ENCODE measurements at places on chromosomes 12 and 14.

GRCh38 chr12:92442782-92443181 lies 260.0 kb upstream of the PLEKHG7 start:
- DNase-seq, result no peak

DNA sequence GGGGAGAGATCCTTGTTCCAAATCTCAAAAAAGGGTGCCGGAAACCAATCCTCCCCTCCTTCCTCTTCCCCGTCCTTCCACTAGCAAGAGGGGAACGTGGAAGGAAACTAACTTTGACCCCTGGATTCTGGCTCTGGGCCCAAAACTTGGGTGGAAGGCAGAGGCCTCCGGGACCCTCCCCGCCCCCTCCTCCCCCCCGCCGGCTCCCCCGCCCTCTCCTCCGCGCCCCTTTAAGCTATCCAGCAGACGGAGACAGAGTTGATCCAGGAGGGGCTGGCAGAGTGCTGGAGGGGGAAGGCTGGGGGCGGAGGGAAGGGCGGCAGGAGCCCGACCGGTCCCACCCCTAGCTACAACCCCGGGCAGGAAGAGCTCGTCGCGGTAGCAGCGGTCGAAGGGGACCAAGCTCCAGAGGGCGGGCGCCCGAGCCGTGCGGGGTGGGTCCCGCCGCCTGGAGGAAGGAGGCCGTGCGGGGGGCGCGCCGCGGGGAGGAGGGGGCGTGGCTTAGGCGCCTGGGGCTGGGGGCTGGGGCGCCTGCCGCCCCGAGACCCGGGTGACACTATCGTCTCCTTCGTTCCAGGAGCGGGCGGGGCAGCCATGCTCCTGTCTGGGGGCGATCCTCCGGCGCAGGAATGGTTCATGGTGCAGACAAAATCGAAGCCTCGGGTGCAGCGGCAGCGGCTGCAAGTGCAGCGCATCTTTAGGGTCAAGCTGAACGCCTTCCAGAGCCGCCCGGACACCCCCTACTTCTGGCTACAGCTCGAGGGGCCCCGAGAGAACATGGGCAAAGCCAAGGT lies at the start of gene NYNRIN:
Gene NYNRIN (plus strand): TSS at position 351 of the 794 bp plus-strand sequence. CDS start 244 bp downstream, at position 595.
- DNase-seq, result peak; percentile 30

DNA sequence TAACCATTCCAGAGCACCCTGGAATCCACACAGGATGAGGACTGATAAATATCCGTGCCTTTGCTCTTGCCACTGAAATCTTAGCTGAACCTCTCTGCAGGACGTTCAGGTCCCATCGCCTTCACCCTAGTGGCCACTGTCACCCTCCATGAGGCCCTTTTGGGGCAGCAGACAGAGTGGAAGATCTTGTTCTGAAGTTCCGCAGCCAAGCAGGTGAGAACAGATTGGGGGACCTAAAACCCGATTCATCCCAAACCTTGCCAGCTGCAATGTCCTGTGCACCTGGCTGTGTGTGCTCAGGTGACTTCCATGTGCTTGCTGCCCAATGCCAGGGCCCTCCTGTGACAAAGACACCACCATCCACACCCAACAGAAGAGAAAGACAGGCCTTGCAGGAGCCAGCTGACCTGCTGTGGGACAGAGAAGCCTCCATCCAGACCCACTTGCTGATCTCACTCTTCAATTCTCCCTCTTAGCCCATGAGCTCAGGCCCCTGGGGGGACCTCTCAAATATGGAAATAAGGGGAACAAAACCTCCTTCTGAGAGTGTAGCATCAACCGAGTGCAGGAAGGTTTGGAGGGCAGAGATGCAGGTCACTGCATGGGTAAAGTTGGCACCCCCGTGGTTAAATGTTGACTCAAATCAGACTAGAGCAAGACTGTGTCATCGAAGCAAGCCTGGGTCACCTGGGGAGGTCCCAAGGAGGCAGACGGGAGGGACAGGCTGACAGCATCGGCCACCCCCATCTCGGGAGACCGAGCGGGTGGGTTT lies 308.7 kb upstream of the DIO3 start:
- DNase-seq, result no peak

DNA sequence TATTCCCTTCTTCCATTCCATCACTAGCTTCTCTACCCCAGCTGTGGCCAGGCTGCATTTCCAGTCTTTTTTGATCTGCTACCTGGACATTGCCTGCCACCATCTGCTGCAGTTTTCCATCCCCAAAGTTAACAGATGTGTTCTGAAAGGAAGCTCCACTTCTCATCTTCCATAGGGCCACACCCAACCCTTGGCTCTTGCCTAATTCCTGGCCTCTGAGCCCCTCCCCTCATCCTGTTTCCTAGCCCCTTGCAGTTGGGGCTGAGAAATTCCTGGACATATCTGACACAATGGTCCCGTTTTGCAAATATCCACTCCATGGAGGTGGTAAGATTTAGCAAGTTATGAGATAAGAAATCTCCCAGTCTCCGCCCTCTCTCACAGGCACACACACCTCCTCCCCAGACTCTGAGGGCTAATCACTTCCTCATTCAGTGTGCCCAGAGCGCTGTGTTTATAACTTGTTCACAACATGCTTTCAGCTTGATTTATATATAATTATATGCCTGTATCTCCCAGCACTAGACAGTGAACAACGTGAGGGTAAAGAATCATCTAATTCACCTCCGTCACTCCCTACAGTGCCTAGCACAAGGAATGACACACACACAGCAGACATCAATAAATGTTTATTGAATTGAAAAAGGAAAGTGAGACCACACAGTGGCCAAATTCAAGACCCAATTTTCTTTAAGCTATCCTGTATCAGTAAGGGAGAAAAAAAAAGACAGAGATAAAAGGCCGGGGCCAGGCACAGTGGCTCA lies 13.4 kb downstream of the SMUG1 start:
- no peak for DNase-seq

GRCh38 chr12:65742018-65743010 lies 82.0 kb upstream of the HMGA2 start:
- DNase-seq, result no peak

- no peak for DNase-seq
Observed at GRCh38 chr14:22429546-22430294, 159.3 kb downstream of the DAD1 start.

DNA sequence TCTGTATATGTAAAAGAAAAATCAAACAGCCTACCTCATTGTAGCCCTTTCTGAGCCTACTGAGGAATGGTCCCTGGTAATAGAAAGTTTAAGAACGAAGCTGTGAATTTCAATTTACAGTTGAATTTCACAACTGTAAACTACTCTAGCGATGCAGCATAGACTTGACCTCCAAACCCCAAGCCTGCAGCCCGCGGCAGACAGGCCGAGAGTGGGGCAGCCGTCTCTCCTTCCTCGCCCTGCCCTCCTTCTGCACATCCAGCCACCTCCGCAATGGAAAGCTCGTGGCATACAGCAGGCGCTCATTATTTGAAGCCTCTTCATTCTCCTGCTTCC lies 15.3 kb downstream of the RNASE2 start:
- no peak for DNase-seq

DNA sequence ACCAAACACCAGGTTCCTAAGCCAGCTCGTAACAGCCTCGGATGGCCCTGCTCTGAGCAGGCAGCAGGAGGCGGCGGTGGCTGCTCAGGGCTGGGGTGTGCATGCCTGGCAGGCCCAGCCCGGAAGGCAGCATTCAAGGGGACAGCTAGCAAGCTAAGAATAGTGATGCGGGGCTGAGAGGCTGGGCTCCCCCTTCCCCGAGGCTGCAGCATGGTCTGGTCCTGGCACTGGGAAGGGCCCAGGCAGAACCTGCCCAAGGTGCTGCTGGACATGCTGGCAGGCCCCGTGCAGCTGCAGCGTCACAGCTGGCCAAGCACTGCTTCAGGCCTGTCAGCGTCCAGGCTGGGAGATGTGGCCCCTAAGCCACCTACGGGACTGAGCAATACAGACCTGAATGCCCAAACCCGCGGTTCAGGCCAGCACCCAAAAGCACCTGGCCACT lies 26.4 kb upstream of the NUDT14 start:
- no peak for DNase-seq

- no peak for DNase-seq
Observed at GRCh38 chr12:55314043-55314442, at the start of gene OR6C1. TSS of gene OR6C1 (plus strand) at chr12:55314343. CDS start at chr12:55320600, 6,257 bp downstream.

- no peak for DNase-seq
Observed at GRCh38 chr12:79326222-79326621, 364.5 kb downstream of the PAWR start.

DNA sequence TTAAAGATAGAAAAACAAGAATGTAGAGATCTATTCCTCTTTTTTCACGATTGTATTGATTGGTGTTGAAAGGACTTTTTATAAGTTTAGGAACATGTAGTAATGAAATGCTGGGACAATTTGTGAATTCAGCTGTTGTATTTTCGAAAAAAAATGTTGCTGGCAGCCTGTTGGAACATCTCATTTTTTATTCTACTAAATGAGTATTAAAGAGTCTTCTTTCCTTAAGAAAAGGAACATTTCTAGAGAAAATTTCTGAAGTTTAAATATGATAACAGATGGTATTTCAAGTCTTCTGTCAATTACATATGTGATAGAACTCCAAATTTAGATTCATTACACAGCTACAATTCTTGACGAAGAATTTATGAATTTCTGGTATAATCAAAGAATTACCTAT lies 189.6 kb downstream of the TMEM117 start:
- no peak for DNase-seq

DNA sequence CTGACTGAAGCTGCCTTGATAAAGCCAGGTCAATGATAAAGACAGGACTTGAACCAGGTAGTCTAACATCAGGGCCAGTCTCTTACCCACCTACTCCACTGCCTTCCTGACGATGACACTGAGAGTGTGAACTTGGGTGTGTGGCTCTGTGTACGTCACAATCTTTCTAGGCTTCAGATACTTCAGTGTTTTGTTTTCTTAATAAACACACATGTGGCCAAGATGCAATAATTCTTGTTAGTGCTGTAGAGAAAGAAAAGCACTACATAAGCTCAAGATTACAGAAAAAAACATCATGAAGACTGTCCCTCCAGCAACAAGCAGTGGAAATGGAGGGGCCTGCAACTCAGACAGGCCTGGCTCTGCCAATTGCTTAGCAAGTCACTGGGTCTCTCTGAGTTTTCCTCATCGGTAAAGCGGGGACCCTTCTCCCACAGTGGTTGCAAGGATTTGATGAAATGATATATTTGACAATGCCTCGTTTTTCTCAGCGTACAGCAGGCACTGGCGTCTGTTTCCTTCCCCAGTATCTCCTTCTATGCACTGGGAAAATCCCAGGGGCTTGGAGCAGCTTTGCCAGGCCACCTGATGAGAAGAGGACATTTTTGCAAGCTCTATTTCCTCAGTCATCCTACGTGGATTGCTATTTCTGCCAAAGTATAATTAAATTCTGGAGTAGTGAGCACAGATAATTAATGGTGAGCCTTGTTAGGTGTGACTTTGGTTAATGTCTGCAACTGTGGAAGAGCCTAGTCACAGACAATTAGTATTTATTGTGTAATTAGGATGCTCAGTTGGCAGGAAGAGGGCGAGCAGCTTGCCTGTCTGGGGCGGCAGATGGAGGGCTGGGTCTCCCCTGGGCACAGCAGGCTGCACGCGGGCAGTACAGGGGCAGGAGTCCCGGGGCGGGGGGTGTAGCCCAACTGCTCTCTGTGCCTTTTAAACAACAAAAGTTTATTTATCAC lies 55.8 kb upstream of the CHGA start:
- no peak for DNase-seq

DNA sequence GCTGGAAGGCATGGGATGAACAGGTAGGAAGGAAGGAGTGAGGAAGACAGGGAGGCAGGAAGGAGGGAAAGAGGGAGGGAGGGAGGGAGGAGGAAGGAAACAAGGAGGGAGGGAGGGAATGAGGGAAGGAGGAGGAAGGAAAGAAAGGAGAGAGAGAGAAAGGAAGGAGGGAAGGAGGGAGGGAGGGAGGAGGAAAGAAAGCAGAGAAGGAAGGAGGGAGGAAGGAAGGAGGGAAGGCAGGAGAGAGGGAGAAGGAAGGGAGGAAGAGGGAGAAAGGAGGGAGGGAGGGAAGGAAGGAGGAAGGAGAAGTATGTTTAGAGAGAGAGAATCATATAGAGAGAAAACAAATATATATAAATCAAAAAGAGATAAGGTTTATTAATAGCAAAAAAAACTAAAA lies 175.9 kb upstream of the FOXN3 start:
- no peak for DNase-seq

DNA sequence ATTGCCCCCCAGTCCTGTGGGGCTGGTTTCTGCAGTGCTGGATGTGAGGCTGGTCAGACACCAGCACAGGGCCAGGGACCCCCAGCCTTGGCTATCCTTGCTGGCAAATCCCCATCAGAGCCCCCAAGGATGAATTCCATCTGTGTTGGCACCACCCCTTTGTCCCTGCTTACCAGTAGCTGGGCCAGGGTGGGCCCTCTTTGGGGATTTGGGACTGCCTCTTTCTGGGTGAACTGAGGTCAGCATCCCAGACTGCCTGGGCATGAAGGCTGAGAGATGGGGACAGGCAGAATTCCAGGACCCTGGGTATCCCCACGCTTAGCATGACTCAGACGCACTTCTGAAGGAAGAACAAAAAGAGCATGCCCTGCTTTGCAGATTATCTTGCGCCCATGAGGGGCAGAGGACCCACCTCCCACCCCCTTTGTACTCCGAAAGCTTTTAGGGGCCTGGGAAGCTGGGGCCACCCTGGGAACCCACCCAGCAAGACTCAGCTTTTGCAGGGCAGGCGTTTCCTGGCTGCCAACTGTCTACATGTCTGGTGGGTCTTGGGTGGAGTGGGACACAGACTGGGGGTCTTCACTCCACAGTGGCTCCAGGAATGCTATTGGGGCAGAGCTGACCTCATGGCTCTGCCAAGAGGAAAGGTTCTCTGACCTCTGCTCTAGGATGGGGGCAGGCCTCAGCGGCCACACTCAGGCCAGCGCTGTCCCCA lies 26.8 kb downstream of the RFLNA start:
- no peak for DNase-seq

GRCh38 chr12:49632986-49633702 lies 9.8 kb downstream of the PRPF40B start:
- no peak for DNase-seq

DNA sequence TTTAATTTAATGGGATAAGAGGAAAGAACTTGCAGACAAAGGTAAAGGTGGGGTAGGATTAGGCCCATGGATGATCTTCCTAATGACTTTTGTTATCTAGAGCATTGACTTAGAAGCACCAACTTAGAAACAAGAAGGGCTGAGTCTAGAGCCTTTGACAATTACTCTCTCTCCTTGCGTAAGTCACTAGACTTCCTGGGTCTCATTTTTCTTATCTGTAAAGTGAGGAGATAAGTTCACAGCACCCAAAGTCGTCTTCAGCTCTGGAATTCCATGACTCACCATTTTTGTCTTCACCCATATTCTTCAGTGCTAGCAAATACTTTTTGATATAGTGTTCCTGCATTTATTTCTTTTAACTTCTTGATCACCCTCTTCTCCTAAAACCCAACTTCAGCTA lies 75.7 kb downstream of the SSPN start:
- no peak for DNase-seq

DNA sequence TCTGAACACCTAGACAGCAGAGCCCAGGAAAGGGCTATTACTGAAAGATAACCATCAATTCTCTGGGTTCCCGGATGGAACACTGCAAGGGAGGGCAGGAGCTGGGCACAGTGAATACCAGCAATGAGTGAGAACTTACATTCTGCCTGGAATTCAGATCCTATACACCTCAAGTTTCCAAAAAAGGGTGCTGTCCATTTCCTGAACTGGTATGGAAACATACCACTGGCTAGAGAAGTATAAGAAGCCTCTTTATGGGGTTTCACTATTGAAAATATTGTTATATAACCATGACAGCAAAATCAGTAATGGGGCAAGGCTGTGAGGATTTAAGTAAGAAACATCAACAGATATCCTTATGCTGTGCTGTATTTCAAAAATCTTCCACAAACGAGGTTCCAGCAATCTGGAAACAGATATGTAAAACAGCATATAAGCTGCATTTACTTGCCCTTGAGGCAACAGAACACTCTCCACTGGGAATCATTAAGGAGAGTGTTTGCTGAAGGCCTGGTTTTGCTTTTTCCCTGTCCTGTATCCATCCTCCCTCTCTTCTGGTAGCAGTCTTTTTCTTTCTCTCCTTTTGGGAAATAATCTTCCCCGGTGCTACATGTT lies 53.3 kb upstream of the GTF2A1 start:
- no peak for DNase-seq

Data from activated gamma-delta T cell treated with Interleukin-2 at 50 U/mL for 16 hours (primary cell).